ENCODE measurements at places on chromosomes 2 and 18.

DNA sequence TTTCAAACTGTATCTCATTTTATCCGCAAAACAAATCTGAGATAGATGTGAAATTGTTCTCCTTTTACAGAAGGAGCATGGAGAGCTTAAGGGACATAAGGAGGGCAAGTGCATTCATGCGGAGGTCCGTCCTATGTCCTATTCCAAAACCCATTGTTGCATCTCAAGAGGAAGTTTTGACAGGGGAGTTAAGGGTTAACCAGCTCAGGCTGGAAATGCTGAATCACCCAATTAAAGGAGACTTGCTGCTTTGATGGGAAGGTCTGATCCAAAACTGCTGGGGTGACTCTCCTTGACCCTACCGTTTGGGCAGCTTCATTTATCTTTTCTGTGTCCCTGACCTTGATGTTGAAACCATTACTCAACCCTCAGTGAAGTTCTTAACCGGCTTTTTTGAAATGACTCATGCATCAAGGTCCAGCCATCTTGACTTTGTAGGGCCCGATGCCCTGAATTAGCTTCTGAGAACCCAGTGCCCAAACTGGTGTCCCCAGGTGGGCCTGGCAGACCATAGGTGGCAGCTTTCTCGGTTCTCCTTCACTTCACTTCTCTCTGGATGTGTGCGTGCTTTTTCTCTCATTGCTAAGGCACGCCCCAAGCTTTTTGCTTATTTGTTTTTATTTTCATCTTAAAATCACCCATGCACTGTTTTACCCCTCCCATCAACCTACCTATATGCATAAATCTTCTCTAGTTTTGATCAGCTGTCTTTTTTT, 15.9 kb upstream of the TXNDC2 start:
- peak; percentile 28 for DNase-seq

DNA sequence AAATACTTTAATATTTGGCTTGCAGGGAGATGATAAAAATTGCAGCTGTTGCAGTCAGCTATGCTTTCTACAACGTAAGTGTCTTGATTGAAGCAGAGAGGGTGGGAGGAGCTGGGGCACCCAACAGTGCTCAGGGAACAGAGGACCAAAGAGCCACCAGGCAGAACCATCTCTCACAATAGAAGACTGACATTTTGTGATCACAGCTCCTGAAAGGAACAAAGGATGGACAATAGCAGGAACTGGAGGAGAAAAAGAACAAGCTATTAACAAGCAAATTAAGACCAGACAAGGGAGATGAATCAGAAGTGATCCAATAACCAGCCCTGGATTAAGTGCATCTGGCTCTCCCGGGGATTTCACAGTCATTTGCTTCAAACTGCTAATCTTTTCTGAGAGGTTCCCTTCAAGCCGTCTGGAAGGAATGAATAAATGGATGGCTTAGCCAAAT, 65.7 kb upstream of the SMAD2 start:
- DNase-seq, result no peak

DNA sequence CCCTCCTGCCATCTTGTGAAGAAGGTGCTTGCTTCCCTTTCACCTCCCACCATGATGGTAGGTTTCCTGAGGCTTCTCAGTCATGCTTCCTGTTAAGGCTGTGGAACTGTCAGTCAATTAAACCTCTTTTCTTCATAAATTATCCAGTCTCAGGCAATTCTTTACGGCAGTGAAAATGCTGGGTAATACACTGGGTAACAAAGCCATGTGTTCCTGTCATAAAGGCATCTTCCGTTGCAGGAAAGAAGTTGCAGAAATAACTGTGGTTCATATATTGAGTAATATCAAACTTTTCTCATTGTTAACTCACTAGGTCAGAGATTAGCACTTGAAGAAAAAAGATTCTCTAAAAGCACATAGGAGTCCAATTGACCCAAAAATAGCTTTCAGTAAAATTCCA, 163.9 kb upstream of the HNMT start:
- DNase-seq, result no peak

DNA sequence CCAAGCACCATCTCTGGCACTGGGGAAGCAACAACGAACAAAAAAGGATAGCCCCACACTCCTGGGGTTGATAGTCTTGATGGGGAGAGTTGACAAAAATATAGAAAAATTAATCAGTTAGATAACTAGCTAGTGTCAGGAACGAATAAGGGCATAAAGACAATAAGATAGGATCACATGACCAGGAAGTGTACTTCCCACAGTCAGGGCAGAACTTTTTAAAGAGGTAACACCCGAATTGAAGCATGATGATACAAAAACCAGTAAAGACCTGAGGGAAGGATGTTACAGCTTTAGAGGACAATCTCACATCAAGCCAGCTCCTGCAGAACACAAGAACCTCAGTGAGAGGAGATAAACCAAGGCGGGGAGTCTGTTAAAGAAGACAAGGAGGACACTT, 295.4 kb upstream of the CRIM1 start:
- no peak for DNase-seq

- no peak for DNase-seq
Observed at GRCh38 chr18:3615374-3615985, 165.5 kb downstream of the TGIF1 start.

- no peak for DNase-seq
Observed at GRCh38 chr2:16223841-16224177, 283.5 kb downstream of the MYCN start.

DNA sequence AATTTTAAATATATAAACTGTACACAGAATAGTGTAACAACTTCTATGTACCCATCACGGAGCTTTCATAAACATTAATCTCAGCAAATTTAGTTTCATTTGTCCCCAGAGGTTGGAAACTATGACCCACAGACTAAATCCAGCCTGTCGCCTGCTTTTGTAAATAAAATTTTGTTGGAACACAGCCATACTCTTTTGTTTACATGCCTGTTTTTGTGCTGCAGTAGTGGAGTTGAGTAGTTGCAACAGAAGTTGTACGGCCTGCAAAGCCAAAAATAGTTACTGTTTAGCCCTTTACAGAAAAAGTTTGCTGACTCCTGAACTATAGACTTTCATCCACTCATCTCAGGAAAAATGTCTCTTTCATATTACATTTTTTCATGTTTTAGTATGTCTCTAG, 39.8 kb downstream of the RBM45 start:
- no peak for DNase-seq

DNA sequence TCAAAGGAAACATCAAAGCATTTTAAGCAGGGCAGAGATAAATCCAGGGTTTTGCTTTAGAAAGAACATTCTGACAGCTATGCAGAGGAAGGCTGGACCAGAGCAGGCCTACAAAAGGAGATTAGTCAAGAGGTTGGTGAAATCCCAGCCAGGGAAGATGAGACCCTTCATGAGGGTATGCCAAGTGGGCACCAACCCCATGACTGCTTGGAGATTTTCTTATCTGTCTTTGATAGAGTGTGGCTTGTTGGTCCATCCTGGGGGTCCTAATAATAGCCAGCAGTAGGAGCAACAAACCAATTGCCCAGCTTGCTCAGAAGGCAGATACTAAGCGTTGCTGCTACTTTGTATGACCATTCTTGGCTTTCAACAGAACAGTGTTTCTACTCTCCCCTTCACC, 895.4 kb downstream of the EPHA4 start:
- DNase-seq, result no peak

GRCh38 chr2:65550246-65550645, 117.8 kb upstream of the SPRED2 start:
- DNase-seq, result no peak

- DNase-seq, result no peak
Observed at GRCh38 chr18:5107988-5108387, 89.1 kb downstream of the AKAIN1 start.

DNA sequence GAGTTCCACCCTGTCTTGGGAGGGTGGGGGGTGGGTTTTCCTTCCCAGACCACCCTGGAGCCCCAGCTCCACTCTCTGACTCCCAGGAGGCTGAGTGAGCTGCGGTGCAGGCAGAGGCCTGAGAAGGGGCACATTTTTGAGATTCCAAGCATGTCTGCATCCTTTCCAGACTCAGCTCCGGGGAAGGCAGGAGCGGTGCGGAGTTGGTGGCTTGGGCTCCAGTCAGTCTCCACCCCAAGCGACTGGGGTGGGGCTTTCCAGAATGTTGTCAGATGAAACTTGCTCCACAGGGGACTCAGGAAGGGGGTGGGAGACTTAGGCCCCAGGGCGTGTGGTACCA, 44.2 kb upstream of the HS6ST1 start:
- no peak for DNase-seq

DNA sequence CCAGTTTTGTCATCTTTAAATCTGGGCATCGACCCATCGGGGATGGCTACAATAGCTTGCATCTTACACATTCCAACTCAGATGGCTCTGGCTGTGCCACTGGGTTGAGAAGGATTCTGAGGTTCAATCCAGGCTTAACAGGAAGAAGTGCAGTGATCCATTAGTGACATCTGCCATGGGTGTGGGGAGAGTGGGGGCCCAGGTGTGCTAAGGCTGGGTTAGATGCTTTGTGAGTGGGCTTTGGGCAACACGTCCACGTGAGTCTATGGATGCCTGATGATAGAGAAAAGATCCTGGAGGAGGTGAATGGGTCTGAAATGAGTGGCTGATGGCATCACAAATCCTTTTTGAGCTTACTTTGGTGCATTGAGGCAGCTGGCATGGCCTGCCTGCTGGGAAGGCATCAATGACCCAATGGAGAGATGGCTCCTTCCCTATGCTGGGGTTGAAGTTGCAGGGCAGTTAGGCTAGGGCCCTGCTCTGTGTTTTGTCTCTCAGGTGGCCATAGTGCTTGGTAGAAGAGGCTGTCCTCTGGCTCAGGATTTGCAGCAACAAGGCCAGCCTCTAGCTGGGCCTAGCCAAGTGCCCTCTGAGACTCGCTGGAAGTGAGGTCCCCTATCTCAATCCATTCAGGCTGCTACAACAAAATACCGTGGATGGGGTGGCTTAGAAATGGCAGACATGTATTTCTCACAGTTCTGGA, 56.7 kb downstream of the HS1BP3 start:
- no peak for DNase-seq

DNA sequence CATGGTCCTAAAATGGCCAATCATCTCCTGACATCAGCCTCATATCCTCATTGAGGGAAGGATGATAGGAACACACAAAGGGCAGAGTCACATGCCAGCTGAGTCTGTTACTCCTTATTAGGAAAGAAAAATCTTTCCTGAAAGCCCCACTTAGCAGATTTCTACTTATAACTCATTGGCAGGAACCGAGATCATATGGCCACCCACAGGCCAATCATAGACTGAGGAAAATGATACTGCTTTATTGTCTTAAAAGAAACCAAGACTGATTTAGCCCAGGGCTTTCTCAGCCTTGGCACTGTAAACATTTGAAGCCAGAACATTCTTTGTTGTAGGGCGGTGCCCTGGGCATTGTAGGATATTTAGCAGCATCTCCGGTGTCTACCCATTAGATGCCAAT, 18.7 kb downstream of the GKN2 start:
- no peak for DNase-seq

DNA sequence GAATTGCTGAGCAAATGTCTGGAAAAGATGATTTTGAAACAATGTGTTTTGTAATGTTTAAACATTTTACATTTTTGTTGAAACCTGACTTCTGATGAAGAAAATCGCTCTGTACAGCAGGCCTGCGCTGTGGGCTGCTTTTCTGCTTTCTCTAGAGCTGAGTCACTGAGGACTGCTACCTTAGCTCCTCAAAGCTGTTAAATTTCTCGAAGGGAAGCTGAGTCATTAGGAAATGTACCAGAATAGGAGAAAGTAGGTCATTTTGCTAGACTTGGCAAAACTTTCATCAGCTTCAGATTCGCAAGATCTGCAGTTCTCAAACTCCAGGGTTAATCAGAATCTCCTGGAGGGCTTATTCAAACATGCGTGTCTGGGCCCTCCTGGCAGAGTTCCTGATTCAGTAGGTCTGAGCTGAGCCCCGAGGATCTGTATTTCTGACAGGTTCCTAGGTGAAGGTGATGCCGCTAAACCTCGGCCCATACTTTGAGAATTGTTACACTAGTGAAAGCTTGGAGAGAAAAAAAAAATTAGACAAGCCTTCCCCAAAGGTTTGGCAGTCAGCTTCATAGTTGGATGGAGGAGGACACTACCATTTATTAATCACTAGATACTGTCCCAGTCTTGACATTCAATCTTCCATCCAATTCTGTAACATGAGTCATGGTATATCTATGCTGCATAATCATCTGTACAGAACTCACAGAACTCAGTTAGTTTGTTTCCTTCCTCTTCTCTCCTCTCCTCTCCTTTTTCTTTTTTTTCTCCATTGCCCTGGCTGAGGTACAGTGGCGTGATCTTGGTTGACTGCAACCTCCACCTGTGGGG, 297.6 kb downstream of the PARD3B start:
- peak; percentile 68 for DNase-seq

- DNase-seq, result peak; percentile 50
Observed at GRCh38 chr2:169828141-169828811, 1.0 kb downstream of the UBR3 start.

GRCh38 chr2:128405981-128406613, 87.4 kb upstream of the HS6ST1 start:
- DNase-seq, result no peak

DNA sequence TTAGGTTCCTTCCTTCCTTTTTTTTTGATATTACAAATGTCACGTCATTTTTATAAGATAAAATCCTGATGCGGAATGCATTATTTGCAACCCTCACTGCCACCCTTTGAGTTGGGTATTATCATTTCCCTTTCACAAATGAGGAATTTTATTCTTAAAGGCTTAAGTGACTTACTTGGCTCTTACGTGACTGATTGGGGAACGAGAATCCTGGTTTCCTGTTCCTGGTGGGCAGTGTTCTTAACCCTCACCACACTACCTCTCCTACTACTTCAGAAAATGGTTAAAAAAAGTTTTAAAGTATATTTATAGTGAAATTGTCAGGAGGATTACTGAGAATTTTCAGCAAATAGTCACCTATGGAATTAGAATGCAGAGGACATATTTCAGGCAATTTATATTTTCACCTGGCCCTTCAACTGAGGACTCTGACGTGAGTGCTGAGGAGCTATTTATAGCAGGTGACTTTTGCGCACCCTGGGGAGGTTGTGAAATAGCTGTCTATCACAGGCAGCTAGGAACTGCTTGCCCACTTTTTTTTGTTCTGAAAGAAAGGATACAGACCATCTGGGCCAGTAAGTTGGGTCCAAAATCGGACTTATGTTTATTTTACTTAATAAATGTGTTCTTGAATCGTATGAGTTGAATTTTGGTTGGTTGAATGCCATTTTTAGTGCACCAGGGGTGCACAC, 18.7 kb upstream of the RASGRP3 start:
- DNase-seq, result no peak

DNA sequence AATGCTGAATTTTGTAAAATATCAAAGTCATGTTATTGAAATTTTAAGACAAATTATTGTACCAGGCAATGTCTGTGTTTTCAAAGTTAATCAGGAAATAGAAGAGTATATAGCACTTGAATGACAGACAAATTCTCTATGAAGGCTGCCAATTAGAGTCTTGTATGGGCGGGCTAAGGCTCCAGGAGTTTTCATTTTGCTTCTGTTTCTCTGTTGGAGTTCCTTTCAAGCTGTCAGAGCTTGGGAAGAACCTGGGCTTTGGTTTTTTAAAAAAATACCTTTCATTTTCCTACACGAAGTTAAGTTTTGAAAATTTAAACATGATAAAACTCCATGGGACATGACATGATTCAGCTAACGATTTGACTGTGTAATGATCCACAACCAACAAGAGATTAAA, 339.0 kb upstream of the KCNH7 start:
- no peak for DNase-seq
